ENCODE measurements at places on chromosomes 16 and 17. TPM values are rescaled to one million over a fixed set of nuclear protein-coding genes. Genes with fewer than 3 reads are reported as not detected.

The PLA2G10 gene
- not detected for total RNA-seq

DNA sequence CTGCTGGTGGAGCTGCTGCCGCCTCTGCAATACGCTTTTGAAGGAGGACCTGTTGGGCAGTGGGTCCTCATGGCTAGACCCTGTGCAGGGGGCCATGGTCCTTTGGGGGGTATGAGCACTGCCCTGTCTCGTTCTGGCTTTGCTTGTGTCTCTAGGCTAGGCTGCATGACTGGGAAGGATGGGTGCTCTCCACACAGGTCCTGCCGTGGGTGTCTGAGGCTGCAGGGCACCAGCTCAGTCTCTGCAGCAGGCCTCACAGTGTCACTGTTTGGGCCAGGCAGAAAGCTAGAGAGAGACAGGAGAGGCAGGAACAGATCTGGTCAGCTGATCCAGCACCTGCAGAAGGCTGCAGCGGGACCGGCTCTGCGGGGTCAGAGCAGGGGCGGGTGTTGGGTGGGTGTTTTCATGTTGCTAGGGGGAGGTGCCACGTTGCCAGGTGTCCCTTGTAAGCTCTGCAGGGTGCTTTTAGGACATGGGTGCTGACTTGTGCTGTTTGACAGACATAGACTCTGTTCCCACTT, 111.4 kb downstream of the SNX29 start:
- peaks cover 4% of the 10 kb centered on the region for H3K36me3 ChIP-seq
- DNase-seq: no peak
- H3K27me3 ChIP-seq: no peaks in the 10 kb centered on the region
- H3K4me3 ChIP-seq: no peak overlapping the region
- H3K4me1 ChIP-seq: peaks cover 18% of the 10 kb centered on the region

DNA sequence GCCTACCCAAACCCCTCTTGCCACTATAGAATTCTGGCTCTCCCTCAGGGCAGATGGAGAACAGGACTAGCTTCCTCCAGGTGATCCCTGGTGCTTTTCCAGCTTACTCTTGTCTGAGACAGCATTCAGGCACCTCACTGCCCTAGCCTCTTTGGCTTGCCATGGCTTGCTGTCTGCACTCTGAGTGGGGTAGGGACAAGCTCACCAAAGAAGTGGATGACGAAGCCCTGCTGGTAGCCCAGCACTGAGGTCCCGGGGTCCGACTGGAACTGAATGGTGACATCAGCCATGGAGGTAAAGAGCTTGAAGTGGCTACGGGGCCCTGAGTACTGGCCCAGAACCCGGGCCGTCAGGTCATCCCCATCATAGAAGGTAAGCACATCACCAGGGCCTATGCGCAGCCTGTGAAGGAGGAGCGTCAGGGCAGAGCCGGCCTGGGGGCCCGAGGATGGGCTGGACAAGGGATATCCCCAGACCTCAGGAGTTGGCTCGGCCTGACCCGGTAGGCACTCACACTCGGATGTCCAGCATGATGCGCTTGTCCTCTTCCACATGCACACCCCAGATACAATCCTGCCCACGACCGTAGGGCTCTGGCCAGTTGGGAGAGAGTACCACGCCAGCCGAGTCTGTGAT, 7.6 kb upstream of the PHF12 start:
- no peak overlapping the region for H3K27ac ChIP-seq
- peaks cover 13% of the 10 kb centered on the region for H3K27me3 ChIP-seq
- no peaks in the 10 kb centered on the region for H3K36me3 ChIP-seq
- DNase-seq: no peak

- H3K36me3 ChIP-seq: peaks cover 36% of the 10 kb centered on the region
- H3K27ac ChIP-seq: peak within 1 kb of the TSS; percentile 85
- peaks cover 7% of the 10 kb centered on the region for H3K27me3 ChIP-seq
- peaks cover 74% of the 10 kb centered on the region for H3K4me1 ChIP-seq
- peak within 1 kb of the TSS; percentile 81 for H3K4me3 ChIP-seq
- DNase-seq: peak; percentile 73
These were observed at the start of gene RNF157 for GRCh38 chr17:76240461-76241203. RNF157 (minus strand) TSS chr17:76240493; CDS start chr17:76240240, 253 bp downstream.

DNA sequence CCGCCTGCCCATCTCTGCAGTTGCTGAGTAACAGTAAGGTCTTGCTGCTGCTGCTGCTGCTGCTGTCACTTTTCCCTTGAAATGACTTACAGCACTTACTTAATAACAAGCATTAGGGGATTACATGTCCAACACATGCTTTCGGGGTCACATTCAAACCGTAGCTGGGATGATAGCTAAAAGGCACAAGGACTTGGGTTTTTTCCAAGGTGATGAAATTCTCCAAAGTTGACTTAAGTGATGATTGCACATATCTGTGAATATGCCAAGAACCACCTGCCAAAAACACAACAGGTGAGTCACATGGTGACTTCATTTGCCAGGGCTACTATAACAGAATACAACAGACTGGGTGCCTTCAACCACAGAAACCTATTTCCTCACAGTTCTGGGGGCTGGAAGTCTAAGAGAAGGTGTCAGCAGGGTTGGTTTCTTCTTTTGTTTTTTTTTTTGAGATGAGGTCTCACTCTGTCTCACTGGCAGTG, 121.9 kb upstream of the TNRC6C start:
- H3K27me3 ChIP-seq: peaks cover 20% of the 10 kb centered on the region
- no peak for DNase-seq
- H3K4me3 ChIP-seq: no peak overlapping the region

DNA sequence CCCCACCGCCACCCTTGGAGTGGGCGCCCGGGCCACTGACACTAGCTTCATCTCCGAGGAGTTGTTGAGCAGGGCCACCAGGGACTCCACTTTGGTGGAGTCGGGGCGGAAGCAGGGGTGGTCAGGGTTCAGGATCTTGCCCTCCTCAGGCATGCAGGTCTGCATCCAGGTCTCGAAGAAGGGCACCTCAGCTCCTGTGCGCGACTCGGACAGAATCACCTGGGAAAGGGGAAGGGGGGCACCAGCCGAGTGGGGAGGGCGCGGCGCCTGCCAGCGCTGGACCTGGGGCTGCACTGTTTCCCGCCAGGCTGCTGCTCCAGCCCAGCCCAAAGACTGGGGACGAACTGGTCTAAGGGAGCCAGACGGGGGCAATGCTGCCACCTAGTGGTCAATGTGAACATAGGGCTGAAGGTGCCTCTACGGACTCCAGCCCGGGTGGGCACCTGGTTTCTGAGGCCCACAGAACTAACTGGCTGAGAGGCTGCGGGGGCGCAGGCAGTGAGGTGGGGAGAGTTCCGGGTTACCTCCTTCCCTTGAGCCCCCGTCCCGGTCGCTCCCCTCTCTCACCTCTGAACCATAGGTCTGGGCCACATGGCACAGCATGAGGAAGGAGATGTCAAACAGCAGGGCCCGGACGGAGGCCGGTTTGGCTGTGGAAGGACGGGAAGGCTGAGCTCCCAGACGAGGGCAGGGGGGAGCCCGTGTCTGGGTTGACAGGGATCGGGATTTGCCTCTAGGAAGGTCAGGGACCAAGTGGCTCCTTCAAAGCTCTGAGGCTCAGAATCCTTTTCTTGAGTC, 11.8 kb downstream of the CSF3 start:
- H3K27ac ChIP-seq: no peak overlapping the region
- no peaks in the 10 kb centered on the region for H3K27me3 ChIP-seq
- H3K4me1 ChIP-seq: peaks cover 25% of the 10 kb centered on the region

Measured in activated CD4-positive, alpha-beta memory T cell treated with anti-CD3 and anti-CD28 coated beads, Interleukin-2, amount 10 ng/mL, durations not matched to agents 7 days and 5 days (primary cell).